Esophagus squamous epithelium (tissue), 5 donors: ENCODE measurements at places on chromosomes 3 and 15.

GRCh38 chr3:151526757-151527156 lies 65.9 kb upstream of the IGSF10 start:
- no peak for DNase-seq

DNA sequence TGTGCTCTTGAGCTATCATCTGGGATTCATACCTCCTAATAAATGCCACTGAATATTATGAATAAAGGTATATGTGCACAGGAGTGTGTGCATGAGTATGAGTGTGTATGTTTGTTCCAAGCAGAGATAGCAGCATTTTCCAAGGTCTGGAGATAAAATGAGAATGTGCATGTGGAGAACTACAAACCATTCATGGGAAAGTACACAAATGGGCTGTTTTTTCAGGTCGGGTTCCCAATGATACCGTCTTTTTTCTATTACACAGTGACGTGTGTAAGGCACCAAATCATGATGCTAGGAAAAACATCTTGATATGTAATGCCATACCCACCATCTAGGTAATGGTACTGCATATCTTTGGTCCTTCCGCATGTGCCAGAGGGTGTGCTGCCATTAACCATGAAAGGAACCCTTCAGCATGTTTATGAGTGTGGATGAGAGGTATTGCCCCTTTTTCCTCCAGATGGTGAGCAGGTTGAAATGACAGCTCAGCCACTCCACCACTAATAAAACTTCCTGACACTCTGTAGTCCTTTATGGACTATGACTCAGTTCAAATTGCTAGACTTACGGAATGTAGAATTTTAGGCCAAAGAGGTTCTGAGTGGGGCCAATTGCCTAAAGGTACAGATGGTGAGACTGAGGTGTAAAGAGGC lies 36.4 kb upstream of the COPB2 start:
- no peak for DNase-seq

GRCh38 chr3:42831321-42831713 lies 22.1 kb downstream of the ACKR2 start:
- DNase-seq: no peak

DNA sequence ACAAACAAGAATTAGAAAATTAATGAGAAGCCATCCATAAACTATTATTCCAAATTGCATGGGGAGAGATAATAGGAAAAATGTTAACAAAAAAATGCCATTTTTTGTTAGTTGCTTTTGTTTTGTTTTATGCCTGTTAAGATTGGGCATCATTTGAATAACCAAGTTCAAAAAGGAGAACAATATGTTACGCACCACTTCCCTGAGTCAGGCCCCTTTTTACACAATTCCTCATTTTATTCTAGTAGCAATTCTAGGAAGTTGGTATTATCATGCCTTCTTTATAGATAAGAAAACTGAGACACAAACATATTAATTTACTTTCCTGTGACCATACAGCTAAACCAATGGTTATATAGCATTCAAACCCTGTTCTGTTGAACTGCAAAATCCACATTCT lies 736.9 kb upstream of the CCDC54 start:
- DNase-seq: no peak

DNA sequence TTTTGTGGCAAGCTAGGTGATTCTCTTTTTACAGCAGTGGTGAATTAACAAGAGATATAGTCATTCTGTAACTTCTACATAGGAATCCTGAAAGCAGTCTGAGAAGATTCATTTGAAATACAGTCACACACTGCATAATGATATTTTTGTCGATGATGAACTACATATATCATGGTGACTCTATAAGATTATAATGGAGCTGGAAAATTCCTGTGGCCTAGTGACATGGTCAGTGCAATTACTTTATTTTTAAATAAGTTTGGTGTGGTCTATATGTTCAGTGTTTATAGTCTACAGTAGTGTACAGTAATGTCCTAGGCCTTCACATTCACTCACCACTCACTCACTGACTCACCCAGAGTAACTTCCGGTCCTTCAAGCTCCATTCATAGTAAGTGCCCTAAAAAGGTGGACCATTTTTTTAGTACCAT lies 511.4 kb upstream of the MCTP2 start:
- no peak for DNase-seq

DNA sequence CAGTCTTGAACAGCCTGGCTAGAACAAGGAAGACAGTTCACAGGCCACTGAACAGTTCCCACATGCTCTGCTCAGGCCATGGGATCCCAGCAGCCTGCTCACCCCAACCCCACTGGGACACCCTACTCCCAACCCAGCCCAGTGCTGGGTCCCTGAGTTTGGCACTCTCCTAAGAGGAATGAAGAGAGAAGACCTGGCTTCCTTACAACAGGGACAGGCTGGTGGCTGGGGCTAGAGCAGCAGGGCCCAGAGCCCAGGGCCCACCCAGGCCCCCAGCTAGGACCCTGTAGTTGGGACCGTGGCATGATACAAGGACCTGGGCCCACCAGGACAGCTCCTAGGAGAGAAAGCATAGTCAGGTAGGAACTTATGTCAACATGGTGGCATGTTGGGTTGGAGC lies 43.4 kb downstream of the SEMA3G start:
- no peak for DNase-seq

- no peak for DNase-seq
These were observed 2.5 kb downstream of the EFCC1 start for GRCh38 chr3:129003578-129004112.
